NCI-H774 (cell line): ENCODE measurements at places on chromosomes 11 and 22.

DNA sequence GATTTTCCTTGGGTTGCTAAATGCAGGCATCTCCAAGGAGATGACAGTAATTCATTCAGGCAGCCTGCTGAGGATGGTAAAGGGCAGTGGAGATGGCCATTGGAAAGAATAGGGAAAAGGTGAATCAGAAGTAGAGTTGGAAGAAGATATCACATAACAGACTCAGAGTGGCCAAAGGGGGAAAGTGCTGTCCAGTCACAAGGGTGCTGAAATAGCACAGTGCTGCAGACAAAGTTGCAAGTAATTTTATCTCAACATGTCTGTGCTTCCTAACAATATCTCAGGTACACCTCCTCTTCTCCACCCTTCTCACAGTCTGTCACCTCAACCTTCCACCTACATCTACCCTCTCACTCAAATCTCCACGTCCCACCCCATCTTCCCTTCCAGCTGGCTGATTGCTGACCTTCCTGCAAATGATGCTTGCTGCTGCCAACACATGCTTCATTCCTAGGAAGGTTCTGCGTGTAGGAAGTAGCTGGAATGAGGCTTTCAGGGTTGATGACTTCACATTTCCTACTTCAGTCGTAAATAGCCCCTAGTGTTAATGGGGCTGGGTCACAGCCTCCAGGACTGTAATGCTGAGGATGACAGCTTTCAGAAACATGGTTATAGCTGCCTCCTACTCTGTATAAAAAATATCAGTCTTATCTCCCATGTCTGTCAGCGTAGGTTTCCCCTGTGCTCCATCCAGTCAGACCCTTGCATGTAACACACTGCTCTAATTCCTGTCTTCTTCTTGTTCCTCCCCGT, 123.9 kb downstream of the CTNND1 start:
- no peak for DNase-seq

DNA sequence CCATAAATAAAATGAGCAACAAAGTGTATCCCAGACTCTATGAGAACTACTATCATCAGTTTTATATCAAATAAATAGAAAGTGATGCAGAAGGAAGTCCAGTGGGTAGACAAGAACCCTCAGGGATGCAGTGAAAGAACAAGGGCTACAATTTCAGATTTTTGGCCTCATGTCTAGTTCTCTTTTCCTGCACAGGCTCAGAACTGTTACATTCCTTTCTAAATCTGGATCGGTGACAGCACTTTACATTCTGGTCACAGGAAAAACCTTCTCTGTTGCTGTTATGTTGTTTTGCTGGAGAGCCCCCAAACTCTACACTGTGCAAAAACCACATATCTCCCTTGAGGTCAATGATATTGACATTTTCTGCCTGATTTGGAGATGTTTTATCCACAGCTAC, 108.8 kb upstream of the ANO5 start:
- no peak for DNase-seq

DNA sequence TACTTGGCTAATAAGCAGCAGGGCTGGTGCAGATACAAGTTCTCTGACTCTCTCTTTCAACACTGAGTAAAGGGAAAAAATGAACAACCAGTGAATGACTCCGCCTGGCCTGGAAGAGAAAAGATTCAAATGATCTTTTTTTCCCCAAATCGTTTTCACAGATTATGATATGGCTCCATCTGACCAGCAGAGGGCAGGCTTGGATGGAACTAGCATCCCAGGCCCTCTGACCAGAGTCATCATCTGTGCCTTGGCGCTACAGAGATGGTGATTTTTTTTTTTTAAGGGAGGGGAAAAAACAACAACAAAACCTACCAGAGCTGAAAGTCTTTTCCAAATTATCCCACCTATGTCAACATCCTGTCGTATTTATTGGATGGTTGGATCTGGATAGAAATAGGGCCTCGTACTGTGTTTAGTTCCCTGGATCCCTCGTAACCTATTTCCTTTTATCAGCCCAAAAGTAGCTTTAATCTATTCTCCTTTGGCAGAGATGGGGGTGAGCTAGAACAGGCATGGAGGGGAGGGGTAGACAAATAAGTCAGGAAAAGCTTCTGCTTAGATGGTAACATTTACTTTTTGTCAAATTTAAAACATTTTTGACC, 69.7 kb downstream of the PRSS23 start:
- peak; percentile 42 for DNase-seq

DNA sequence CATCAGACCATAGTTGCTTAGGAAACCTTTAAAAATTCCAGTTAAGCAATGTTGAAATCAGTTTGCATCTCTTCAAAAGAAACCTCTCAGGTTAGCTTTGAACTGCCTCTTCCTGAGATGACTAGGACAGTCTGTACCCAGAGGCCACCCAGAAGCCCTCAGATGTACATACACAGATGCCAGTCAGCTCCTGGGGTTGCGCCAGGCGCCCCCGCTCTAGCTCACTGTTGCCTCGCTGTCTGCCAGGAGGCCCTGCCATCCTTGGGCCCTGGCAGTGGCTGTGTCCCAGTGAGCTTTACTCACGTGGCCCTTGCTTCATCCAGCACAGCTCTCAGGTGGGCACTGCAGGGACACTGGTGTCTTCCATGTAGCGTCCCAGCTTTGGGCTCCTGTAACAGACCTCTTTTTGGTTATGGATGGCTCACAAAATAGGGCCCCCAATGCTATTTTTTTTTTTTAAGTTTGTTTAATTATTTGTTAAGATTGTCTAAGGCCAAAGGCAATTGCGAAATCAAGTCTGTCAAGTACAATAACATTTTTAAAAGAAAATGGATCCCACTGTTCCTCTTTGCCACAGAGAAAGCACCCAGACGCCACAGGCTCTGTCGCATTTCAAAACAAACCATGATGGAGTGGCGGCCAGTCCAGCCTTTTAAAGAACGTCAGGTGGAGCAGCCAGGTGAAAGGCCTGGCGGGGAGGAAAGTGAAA, 73.4 kb downstream of the NCAPD3 start:
- DNase-seq = no peak

- DNase-seq = no peak
Measured at GRCh38 chr22:23745791-23746190, 5.1 kb downstream of the ZNF70 start.

- DNase-seq = no peak
Measured at GRCh38 chr11:42521994-42522393, 789.8 kb upstream of the API5 start.

DNA sequence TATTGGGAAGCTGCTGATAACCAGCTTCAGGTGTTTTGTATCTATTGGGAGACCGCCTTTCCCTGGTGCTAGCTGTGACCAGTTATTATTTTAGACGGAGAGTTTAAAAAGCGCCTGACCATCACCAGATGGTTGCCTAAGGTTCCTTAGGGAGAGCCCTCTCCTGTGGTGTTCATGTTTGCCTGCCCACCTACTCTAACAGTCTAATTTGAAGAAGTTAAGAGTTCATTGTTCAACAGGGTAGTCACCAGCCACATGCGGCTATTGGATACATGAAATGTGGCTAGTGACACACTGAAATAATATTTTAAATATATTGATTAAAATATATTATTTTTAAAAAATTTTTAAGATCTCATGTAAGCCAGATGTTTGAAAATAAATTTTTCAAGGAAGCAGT, 71.3 kb upstream of the SLN start:
- no peak for DNase-seq

GRCh38 chr11:69801513-69802335, 17.5 kb downstream of the FGF3 start:
- DNase-seq = no peak

DNA sequence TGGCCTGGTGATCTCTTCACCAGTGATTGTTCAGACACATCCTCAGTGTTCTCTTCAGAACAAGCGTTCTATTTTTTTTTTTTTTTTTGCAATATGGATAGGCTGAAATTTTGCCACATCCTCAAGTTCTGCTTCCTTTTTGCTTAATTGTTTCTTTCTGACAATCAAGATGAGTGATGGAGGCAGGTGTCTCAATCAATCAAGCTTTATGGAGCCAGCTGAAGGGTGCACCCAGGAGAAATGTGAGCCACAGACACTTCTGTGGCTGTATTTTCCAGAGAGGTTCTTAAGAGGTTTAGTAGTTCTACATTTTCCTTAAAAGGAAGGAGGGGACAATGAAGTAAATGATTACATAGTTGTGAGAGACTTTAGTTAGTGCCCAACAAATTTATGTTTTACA, 43.9 kb upstream of the ASPHD2 start:
- DNase-seq = no peak

DNA sequence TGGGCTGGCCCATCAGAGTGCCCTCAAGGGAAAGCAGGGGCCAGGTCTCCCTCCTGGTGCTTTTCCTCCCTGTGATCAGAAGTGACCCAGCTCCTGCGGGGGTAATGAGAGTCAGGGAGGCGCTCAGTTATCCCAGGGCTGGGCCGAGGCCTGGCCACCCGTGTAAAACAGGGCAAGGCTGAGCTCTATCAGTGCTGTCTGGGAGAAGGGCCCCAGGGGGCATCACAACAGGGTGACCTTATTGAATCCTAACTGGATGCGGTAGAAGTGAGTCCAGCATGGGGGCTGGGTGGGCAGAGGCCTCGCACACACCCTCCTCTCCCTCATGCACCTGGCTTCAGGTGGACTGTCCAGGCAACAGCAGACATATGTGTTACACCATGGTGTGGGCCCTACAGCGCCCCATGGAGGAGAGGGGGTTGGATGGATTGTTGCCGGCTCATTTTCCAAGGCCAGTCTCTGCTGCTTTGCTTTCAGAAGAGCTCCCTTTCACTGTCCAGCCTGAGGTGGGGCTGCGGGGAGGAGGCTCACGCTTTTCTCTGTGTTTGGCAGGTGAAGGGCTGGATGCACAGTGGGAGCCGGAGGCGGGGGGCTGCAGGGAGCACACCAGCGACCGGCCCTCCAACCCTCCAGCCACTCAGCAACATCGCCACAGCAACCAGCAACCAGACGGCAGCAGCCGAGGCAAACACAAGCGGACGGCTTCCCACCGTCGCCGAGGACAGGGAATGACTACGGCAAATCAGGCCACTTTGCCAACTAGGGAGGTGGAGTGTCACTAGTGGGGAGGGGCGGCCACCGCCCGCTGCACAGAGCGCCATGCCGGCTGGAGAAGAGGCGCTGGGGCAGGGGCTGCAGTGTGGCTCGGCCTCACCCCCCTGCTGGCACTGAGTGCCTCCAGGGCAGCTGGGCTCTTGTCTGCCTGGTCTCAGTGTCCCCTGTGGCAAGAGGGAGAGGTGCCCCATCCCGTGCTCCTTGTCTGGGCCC, 24.7 kb downstream of the GNAZ start:
- DNase-seq = no peak

GRCh38 chr11:114317787-114318137, 21.6 kb downstream of the NNMT start:
- DNase-seq = peak; percentile 57

DNA sequence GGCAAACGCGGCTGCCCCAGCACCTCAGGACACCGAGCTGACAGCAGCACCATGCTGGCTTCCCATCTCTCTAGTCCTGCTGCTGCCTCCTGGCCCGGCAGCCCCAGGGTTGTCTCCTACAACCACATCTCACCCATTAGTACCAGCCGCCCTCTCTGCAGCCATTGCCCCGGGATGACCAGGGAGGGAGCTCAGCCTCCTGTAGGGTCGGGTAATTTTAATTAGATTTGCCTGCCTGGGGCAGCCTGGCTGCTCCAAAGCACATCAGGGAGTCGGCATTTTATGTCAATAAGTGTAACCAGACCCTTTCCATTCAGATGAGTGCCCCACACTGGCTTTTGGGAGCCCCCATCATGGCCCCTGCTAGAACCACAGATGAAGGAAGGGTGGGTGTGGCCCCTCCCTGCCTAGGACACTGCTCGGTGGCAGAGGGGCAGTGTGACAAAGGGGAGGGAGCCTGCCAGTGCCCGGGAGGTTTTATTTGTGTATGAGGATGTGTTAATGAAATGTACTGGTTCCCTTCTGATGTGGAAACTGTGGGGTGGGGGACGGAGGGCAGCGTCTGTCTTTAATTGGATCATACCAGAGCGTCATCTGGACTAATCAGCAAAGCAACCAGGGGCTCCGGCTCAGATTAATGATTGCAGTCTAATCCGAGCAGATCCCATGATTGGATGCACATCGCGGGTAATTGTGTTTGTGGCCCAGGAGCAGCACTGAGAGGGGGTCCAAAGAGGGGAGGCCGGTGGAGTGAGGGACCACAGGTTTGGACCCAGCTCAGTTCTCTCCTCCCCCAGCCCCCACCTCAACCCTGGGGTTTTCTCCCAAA, 125.3 kb downstream of the FEZ1 start:
- no peak for DNase-seq

- DNase-seq = no peak
Measured at GRCh38 chr11:71133946-71134345, 118.4 kb downstream of the SHANK2 start.

GRCh38 chr11:123203934-123204333, 8.9 kb upstream of the CLMP start:
- DNase-seq = no peak

DNA sequence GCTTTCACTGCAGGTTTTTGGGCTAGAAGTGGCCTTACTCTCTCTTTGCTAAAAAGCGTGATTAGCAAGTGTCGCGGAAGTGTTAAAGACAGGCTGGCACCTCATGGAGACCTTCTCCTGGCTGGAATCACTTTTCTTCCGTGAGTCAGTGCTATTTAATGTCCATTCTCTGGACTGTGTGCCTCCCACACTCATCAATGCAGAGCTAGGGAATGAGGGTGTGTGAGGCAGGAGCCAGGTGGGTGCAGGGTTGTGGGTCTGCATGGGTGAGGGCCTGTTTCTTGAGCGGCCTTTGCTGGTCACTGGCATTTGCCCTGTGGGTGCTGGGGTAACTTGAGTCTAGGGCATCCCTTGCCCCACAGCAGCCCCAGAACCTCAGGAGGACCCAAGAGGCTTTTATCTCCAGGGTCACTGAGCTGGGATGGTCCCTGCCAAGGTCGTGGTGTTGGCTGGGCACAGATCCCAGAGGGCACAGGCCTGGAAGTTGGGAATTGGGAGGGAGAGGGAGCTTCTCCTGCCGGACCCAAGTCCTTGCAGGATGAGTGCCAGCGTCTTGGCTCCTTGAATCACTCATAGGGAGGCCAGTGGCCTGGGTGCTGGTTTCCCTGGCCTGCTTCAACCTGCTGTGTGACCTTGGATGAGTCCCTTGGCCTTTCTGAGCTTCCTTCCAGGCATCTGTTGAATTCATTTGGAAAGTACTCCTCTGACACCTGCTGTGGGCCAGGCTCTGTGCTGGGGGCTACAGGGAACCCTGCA, 30.0 kb downstream of the KIAA1671 start:
- DNase-seq = no peak

- DNase-seq = no peak
Measured at GRCh38 chr11:62953811-62954210, 31.0 kb downstream of the SLC22A6 start.

GRCh38 chr11:30260813-30261212, 30.0 kb downstream of the FSHB start:
- no peak for DNase-seq

DNA sequence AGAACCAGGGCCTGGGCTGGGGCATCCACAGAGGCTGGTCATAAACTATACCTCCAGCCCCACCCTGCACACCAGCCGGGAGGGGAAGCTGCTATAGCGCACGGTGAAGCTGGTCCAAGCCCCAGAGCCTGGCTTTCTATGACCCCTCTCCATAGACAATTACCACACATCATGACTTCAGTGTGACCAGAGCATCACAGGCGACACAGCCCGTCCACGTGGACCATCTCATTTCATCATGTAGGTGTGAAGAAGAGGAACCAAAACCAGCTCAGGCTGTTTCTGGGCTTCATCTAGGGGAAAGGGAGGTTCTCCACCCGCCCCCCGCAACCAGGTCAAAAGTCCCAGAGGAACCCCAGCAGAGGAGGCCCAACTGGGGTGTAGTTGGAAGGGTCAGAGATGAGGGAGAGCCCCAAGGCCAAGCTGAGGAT, 3.0 kb downstream of the CXCR5 start:
- no peak for DNase-seq
